ENCODE measurements at places on chromosomes 6 and 20.

- H3K4me3 ChIP-seq = no peak overlapping the region
- H3K27ac ChIP-seq = no peak overlapping the region
- H3K27me3 ChIP-seq = no peaks in the 10 kb centered on the region
- H3K36me3 ChIP-seq = no peaks in the 10 kb centered on the region
- H3K4me1 ChIP-seq = no peaks in the 10 kb centered on the region
These were observed 57.7 kb downstream of the DHX35 start for GRCh38 chr20:39019805-39020325.

DNA sequence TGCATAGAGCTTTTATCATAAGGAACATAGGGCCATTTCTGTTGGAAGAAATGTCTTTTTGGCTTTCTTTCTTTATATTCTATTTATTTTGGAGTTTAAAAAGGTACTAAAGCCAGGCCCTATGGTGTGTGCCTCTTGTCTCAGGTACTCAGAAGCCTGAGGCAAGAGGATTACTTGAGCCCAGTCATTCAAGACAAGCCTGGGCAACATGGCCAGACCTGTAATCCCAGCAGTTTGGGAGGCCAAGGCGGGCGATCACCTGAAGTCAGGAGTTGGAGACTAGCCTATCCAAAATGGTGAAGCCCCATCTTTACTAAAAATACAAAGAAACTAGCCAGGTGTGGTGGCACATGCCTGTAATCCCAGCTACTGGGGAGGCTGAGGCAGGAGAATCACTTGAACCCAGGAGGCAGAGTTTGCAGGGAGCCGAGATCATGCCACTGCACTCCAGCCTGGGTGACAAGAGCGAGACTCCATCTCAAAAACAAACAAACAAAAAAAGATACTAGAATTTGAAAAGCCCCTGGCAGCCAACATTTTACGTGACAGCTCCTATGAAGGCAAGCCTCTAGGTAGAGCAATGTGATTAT lies 80.0 kb downstream of the CBFA2T2 start:
- H3K36me3 ChIP-seq = no peaks in the 10 kb centered on the region
- H3K4me1 ChIP-seq = peaks cover 13% of the 10 kb centered on the region
- no peak for DNase-seq
- H3K4me3 ChIP-seq = no peak overlapping the region
- no peak overlapping the region for H3K27ac ChIP-seq

DNA sequence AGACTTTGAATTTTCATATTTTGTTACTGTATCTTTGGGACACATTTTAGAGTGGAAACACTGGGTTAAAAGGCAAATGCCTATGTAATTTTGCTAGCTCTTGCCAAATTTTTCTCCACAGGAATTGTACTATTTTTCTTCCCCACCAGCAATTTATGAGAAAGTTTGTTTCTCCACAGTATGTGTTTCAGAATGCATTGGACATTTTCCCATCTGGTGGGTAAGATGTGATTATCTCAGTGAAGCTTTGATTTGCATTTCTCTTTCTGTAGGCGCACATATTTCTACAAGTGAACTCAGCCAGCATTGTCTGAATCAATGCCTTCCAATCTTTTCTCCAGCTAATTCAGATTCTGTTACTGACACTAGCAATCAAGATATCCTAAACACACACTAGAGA lies 157.8 kb downstream of the RCAN2 start:
- no peak overlapping the region for H3K27ac ChIP-seq
- H3K36me3 ChIP-seq = no peaks in the 10 kb centered on the region
- no peak overlapping the region for H3K4me3 ChIP-seq
- no peaks in the 10 kb centered on the region for H3K4me1 ChIP-seq
- H3K27me3 ChIP-seq = no peaks in the 10 kb centered on the region

DNA sequence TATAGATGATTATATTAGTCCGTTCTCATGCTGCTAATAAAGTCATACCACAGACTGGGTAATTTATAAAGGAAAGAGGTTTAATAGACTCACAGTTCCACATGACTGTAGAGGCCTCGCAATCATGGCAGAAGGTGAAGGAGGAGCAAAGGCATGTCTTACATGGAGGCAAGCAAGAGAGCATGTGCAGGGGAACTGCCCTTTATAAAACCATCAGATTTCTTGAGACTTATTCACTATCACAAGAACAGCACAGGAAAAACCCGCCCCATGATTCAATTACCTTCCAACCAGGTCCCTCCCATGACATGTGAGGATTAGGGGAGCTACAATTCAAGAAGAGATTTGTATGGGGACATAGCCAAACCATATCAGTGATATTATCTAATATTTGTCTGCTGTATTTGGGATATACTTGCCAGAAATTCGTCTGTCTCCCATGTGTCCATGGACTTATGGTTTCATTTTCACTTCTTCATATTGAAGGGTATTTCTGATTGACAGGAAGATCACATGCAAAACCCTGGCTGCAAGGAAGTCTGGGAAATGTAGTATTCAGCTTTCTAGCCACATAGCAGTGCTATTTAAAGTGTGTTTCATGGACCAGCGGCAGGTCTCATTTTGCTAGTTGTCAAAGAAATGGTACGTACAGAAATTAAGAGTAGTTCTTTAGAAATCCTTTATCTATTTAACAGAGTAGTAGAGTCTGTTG lies 50.5 kb upstream of the PAK5 start:
- no peak overlapping the region for H3K4me3 ChIP-seq
- no peak overlapping the region for H3K27ac ChIP-seq
- no peaks in the 10 kb centered on the region for H3K27me3 ChIP-seq
- H3K4me1 ChIP-seq = no peaks in the 10 kb centered on the region
- DNase-seq = no peak

- DNase-seq = no peak
- no peaks in the 10 kb centered on the region for H3K27me3 ChIP-seq
- H3K4me1 ChIP-seq = no peaks in the 10 kb centered on the region
- H3K4me3 ChIP-seq = no peak overlapping the region
- no peaks in the 10 kb centered on the region for H3K36me3 ChIP-seq
These were observed 63.5 kb upstream of the VSTM2L start for GRCh38 chr20:37839432-37839827.

Data from adrenal gland (tissue), 19 donors.